ENCODE measurements at places on chromosomes 7 and 10.

GRCh38 chr7:39674406-39674805, 51.0 kb downstream of the RALA start:
- no peak for DNase-seq

GRCh38 chr10:70565556-70566514, 36.7 kb downstream of the PRF1 start:
- DNase-seq, result no peak

DNA sequence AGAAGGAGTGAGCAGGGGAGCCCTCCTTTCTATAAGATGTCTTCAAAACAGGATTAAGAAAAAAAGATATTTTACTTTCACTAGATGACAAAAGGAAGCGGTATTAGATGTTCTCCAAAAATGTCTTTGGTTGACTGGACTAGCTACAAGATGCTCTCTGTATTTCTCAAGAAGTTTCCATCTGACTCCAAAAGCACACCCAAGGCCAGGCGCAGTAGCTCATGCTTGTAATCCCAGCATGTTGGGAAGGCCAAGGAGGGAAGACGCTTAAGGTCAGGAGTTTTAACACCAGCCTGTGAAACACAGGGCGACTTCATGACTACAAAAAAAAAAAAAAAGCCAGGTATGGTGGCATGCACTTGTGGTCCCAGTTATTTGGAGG, 84.5 kb downstream of the PIP4K2A start:
- DNase-seq, result no peak

GRCh38 chr10:128908499-128908898, 558.5 kb upstream of the MGMT start:
- DNase-seq, result no peak

- peak; percentile 72 for DNase-seq
Measured at GRCh38 chr7:63925626-63926460, 72.8 kb upstream of the ZNF722 start.

GRCh38 chr7:5607951-5608656, 173.4 kb downstream of the RNF216 start:
- no peak for DNase-seq

DNA sequence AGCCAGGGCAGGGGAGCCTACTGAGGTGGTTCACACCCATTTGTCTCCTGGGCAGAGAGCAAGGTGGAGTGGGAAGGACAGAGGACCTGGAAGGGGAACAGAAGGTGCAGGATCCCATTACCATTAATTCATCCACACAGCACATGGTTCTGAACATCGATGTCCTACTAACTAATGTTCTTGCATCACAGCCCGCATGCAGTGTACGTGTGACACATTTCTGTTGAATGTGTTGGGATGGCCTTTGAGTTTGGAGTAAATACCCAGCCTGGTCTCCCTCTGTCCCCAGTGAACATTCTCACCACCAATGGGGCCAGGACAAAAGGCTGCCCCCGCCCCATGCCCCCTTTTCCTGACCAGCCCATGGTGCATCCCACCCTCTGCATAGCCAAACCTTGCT, 46.3 kb downstream of the FAM241B start:
- no peak for DNase-seq

GRCh38 chr10:98427011-98427515, 12.1 kb upstream of the PYROXD2 start:
- no peak for DNase-seq

DNA sequence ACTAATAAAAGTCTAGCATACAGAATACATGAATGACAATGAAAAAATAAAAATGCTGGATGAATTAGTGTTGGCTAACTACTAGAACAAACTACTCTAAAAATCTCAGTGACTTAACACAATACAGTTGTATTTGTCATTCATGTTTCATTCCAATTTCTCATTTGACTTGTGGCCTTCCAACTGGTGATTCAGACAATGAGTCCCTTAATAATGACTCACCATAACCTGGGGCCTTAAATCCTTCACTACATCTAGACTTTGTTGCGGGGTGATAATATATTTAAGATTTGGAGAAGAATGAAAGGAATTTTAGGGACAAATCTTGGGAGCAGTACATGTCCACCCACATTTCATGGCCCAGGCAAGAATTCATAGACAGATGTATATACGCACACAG, 90.5 kb upstream of the POM121L12 start:
- DNase-seq, result no peak

GRCh38 chr7:105792488-105793370, 83.7 kb downstream of the ATXN7L1 start:
- DNase-seq, result no peak

- no peak for DNase-seq
Measured at GRCh38 chr7:4683884-4684565, 1.9 kb downstream of the FOXK1 start.

GRCh38 chr7:87322912-87323311, 22.6 kb upstream of the CROT start:
- DNase-seq, result no peak

DNA sequence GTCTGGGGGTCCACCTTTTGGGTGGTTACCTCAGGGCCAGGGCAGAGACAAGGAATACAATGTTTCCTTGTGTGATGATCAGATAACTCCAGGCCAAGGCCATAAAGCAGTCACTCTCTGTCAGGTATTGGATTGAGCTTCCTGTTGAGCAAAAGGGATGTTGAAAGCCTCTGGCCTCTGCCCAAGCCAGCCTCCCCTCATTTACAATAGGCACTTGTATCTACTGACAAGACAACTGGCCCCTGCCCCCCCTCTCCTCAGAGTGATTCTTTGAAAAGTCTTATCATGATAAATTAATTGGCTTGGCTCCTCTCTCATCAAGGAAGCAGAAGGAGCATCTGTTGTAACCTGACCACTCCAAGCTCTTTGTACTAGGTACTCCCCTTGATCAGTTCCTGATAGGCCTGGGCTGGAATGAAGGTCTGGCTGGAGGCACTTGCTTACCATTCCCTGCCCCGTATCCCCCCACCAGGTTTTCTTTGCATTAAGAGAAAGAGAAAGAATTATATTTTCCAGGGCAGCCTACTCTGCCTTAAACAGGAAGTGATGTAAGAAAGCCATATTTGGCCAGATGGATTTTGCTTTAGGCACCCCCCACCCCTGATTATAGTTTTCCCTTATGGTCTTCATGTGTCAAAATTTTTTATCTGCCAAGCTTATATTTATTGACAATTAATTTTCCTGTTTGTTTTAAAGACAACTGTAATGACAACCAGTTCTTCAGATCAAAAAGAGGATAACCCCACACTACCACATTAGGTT, 42.1 kb upstream of the HPS1 start:
- DNase-seq, result no peak

GRCh38 chr10:15739254-15739970, 19.7 kb upstream of the ITGA8 start:
- DNase-seq, result no peak

DNA sequence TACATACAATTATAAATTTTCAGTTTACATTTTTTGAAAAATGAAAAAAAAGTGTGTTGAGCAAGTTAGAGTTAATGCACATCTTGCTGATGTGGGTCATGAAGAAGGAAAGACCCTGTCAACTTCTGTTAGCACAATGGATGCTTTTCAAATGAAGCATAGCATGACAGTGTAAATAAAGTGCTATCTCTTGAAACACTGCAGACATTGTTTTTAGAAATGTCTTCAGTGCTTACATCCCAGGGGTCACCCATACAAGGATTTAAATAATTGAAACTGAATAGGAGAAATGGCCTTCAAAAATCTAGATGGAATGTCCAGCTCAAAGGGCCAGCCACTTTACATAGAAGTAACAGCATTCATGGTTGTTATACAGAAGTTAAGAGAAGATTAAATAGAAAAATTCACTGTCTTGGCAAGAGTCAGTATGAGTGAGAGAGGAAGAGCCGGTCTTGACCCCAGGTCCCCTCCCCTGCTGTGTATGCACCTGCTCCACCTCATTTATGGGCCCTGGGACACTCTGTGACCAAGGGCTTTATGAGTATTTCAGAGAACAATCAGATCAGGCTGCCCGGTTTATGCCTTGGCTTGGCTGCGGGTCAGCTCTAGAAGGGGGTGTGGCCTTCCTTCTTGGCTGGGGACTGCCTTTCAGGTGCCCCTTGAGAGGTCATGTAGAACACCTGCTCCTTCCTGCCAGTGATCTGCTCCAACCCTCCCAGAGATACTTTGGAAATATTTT, 237.7 kb upstream of the TMEM72 start:
- no peak for DNase-seq

GRCh38 chr10:49594594-49594993, 15.5 kb upstream of the SLC18A3 start:
- DNase-seq, result no peak
